Lower leg skin (tissue), 4 donors: ENCODE measurements at places on chromosomes 2 and 18. TPM values are rescaled to one million over a fixed set of nuclear protein-coding genes. Genes with fewer than 3 reads are reported as not detected.

DNA sequence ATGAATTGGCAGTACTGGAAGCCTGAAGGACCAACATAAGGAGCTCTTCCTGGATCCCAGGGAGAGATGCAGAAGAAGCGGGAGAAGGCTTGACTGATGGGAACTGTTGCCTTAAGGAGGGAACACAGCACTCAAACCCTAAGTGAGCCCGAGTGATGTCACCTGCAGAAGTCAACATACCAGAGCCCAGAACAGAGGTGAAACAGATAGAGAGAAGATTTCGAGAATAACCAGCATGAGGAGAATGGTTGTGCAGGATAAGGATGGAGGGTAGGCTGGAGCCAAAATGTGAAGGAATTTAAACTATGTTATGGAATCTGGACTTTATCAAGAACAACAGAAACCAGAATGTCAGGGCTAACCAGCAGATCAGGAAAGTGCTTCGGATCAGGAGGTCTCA lies 463.1 kb upstream of the DDX18 start:
- no peak for DNase-seq

DNA sequence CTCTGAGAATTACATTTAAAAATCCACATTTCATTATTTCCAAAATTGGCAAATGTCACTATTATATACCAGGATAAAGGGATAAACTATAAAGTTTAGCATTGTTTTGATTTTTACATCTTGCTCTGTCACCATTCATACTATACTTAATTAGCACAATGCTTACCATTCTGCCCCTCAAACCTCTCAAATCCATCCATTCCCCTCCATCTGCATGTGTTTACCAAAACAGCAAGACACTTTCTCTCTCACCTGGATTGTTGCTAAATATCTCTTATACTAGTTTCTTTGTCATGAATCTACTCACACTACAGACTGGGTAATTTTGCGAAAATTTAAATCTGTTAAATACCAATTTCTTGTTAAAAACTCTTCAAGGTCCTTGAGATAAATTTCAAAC lies 496.1 kb downstream of the NR4A2 start:
- no peak for DNase-seq

DNA sequence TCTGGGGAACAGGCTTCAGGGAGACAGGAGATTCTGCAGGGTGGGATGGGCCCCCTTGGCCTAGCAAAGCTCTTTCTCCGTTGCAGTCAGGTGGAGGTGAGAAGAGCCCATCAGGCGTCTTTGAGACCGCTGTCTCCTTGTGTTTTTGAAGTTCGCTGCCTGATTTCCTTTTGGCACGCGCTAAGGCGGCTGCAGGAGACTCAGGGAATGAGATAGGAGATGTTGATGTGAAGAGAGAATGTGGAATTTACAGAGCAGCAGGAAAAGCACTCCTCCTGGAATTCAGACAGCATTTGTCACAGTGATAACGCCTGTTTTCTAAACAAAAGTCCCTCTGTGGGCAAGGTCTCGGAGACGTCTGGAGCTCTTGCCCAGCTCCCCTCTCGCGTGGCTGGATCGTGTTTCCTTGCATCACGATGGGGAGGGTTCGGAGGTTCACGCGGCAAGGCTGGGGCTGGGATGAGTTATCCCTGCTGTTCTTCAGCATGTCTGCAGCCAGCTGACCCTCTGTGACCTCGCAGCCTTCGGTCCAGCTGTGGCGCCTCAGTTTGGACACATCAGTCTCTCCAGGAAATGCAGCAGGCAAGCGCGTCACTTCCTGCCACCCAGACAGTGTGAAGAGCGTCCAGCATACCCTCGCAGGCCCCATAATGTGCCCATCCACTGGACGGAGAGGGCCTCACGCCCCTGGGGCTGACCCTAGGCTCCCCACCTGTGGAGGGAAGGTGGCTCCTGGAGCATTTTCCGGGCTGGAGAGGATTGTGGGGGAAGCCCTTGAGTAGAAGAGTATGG lies 30.2 kb downstream of the GLI2 start:
- no peak for DNase-seq

DNA sequence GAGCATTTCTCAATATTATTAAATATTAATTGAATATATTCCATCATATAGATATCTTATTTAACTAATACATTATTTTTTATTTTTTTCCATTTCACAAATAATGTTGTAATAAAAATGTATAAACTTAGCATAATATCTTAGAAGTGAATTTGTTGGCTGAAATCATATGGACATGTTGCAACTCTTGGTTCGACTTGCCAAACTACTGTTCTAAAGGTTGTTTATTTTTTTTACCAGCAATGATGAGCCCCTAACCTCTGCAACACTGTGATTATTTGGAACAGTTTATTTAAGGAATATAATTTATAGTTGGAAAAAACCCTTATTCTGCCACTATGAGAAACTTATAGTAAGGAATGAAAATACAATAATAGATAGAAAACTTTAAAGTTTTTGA lies 8.8 kb upstream of the NAB1 start:
- DNase-seq = no peak

Gene MALT1
- 40.1 TPM for total RNA-seq

Gene PLEK
- total RNA-seq = 1.4 TPM
